ENCODE measurements at places on chromosomes 6 and 20. TPM values are rescaled to one million over a fixed set of nuclear protein-coding genes. Genes with fewer than 3 reads are reported as not detected.

The MOCS1 gene
- 0.19 TPM for polyA plus RNA-seq

The RFX6 gene
- polyA plus RNA-seq, result not detected

The NDUFAF4 gene
- 134 TPM for polyA plus RNA-seq

The LINC00237 gene
- not detected for polyA plus RNA-seq

The TXLNB gene
- 1.9 TPM for polyA plus RNA-seq

The LAMA4 gene
- not detected for polyA plus RNA-seq

The ZNF322 gene
- 9.7 TPM for polyA plus RNA-seq

The SEL1L2 gene
- polyA plus RNA-seq, result not detected

The ROS1 gene
- polyA plus RNA-seq, result not detected

The SIRPB1 gene
- 2.0 TPM for polyA plus RNA-seq

The ARMC12 gene
- 0.39 TPM for polyA plus RNA-seq

The SLC24A3 gene
- polyA plus RNA-seq, result not detected

The NRM gene
- 56.1 TPM for polyA plus RNA-seq

The EYA4 gene
- not detected for polyA plus RNA-seq

The CPXM1 gene
- 1.1 TPM for polyA plus RNA-seq

The MROH8 gene
- 2.0 TPM for polyA plus RNA-seq

The IL17F gene
- polyA plus RNA-seq, result not detected

The FAM162B gene
- polyA plus RNA-seq, result not detected

The ZKSCAN4 gene
- polyA plus RNA-seq, result 3.4 TPM

The DEFB132 gene
- polyA plus RNA-seq, result not detected

The NNAT gene
- not detected for polyA plus RNA-seq

The BRPF3 gene
- polyA plus RNA-seq, result 8.9 TPM

The HLA-DQA2 gene
- polyA plus RNA-seq, result 167 TPM

The PKHD1 gene
- polyA plus RNA-seq, result not detected

The WFDC10B gene
- polyA plus RNA-seq, result not detected

The HLA-DRB5 gene
- polyA plus RNA-seq, result 92.6 TPM

The DNAAF9 gene
- polyA plus RNA-seq, result 0.97 TPM

The TEAD3 gene
- not detected for polyA plus RNA-seq

The CDSN gene
- not detected for polyA plus RNA-seq
